ENCODE measurements at places on chromosomes 1 and 21.
A peak's percentile ranks its signal among the peaks of the same experiment; 100 is the strongest.

DNA sequence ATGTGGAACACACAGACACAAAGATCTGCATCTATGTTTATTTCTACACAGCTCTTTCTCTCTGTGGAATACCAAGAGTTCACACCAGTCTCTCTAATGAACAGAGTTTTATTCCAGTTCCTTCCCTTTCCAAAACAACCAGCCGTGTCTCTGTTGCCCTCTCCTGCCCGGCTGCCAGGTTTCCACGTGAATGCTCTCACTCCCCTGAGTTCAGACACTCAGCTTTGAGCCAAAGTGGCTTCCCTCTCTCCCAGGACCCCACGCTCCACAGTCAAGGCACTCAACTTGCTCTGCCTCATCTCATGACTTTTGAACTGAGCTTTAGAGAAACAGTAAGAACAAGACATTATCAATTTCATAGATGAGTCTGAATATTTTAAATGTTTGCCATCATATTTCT is 488.9 kb downstream of the SMYD3 start:
- no peak for DNase-seq

- DNase-seq, result peak; percentile 53
These were observed 5.2 kb upstream of the ERRFI1 start for GRCh38 chr1:8031176-8031785.

DNA sequence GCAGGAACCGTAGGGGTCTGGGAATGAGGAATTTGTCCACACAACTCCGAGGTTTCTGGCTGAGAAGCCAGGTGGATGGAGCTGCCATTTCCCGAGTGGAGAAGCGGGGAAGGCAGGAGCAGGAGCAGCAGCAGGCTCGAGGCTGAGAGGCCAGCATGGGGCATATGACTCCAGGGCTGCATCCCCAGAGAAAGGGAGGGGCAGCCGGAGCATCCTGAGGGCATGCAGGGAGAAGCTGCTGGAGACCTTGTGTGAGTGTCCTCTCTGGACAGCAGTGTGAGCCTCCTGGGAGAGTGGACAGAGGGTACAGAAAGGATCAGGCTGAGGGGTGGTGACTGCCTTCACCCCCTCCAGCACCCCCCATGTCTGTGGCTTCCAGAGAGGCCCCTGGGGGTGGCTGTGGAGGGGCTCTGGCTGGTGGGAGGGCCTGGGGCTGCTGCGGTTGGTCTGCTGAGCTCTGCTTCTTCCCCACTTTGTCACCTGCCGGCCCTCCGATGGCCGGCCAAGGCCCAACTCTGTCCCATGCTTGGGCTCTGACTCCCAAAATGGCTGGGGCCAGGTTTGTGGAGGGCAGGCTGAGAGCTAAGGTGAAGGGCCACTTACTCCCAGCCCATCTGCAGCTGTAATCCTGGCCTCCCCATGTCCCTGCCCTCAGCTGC is 633.1 kb downstream of the MATN1 start:
- no peak for DNase-seq

DNA sequence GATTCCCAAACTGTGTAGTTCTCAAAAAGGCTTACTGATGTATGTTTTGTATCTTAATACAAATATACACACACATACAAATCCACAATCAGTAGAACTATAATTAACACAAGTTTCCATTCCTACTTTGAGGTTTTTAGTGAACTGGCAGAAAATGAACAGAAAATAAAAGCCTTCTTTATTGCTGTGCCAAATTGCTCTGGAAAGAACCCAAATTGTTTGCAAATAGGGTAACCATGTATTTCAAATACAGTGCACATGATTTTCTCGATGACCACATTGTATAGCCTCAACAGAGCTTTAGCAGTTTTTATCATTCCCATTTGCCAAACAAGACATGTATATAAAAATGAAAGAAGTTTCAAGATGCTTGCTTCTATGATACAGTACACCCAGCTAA is 173.3 kb downstream of the COL24A1 start:
- DNase-seq, result no peak

GRCh38 chr1:105087506-105087905 is 1337.8 kb downstream of the AMY1C start:
- no peak for DNase-seq

GRCh38 chr1:91600431-91601337 is 100.0 kb downstream of the CDC7 start:
- DNase-seq, result no peak

DNA sequence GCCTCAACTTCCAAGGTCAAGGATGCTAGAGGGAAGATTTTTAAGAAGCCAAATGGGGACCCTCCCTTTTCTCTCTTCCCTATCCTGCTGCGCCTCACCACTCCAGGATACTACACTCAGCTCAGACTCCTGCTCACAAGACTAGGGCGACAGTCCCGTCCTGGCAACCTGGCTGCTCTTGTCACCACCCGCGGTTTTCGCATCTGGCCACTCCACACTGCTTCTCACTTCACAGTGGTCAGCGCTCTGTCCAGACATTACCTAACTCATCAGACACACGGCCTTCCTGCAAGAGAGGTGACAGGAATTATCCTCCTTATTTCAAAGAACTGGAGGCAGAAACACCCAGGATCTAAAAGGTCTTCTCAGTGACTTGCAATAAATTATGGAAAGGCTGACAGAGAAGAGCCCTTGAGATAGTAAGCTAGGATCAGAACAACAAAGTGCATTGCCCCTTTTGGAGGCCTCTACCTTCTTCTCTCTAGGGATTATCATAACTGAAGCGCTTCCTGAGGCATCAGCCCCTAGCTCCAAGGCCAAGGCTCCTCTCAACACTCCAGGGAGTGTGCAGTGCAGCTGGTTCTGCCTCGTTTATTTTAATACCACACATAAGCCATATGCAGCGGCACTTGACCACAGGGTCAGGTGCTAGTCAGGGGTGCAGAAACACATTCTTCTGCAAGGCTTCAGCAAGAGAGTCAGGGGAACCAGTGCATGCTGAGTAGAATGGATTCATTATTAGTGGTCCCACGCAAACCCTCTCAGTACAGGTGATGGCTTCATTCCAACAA is 41.9 kb downstream of the ASTN1 start:
- DNase-seq, result peak; percentile 13

DNA sequence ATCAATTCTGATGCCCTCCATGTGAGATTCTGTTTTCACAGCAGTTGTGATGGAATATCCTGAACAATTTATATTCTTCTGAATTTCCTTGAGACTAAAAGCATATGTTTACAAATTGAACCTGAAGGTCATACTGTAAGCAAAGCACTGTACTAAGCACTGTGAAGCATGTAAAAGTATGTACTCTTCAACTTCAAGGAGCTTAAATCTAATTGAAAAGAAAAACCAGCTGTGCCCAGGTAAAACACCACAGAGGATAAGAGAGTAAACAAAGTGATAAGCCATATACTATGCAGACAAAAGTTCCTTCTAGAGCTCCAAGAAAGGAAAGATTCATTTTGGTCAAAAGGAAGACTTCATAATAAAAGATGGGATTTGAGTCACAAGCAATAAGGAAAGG is 71.9 kb downstream of the TTLL7 start:
- DNase-seq, result peak; percentile 20

DNA sequence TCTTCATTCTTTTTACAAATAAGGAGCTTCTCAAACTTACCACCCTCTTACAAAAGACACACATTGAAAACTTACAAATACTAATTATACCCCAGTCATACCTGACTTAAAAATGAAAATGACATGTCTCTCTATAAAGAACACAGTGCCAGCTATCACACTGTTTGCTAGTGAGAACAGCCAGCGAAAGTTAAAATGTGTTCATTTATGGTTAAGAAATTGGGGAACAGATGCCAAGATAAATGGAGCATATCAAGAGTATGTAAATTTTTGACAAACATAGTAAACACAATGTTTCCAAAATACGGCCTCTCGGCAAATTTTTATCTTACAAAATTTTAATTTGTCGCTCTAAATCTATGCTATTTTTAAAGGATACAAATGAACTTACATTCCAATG is 1422.9 kb downstream of the KCNT2 start:
- DNase-seq, result no peak

GRCh38 chr1:64059556-64059955 is 143.9 kb upstream of the UBE2U start:
- DNase-seq, result no peak

DNA sequence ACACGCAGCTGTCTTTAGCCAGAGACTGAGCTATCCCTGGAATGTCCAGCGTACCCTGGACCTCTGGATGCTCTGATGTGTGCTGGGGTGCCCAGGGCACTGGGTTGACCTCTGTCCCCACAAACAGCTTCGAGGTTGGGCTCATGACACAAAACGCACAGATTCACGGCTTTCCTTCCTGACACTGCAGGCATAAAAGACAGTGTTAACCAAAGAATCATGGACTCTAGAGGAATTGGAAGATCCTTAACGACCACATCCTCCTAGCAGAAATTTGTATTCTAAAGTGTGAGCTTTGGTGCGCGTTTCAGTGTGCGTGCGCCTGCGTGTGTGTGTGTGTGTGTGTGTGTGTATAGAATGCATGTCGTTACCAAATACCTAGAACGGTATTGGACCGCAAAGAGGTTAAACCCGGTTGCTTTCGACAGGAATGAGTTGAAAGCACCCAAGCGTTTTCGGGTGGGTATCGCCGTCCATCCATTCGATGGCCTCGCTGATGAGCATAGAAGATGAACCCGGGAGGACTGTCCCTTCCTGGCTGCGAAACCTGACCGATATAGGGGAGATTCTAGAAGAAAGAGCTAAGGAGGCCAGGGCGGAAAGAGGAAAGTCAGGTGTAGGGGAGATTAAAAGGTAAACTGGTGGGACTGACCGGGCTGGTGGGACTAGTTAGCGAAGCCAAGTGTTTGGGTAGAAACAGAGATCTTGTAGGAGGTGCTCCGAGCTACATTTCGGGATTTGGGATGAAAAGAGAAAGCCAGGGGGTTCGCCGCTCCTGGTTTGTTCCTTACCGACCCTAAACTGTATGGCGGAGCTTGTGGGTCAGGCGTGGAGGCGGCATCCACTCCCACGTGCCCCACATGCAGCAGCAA is 6.8 kb upstream of the LHX9 start:
- DNase-seq, result no peak

GRCh38 chr1:160519642-160520435 is 3.2 kb downstream of the SLAMF6 start:
- no peak for DNase-seq

- no peak for DNase-seq
These were observed 298.8 kb downstream of the FAM72C start for GRCh38 chr1:143672983-143673382.

DNA sequence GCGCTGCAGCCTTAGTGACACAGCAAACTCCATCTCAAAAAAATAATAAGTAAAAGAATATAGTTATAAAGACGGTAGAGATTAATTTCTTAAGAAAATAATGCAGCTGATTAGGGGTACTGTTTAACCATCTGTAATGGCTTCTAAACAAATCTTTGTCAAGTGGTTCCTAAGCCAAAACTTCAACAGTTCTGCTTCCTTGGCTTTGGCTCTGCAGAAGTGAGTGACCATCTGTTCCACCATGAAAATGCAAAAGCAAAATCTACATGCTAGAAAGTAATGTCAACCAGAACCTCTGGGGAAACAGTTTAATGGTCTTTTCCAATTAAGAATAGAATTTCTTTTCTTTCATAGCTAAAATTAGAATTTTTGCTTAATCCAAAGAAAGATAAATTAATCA is 8.3 kb upstream of the SH2D5 start:
- DNase-seq, result no peak

GRCh38 chr1:12407050-12407961 is 177.5 kb downstream of the VPS13D start:
- no peak for DNase-seq

DNA sequence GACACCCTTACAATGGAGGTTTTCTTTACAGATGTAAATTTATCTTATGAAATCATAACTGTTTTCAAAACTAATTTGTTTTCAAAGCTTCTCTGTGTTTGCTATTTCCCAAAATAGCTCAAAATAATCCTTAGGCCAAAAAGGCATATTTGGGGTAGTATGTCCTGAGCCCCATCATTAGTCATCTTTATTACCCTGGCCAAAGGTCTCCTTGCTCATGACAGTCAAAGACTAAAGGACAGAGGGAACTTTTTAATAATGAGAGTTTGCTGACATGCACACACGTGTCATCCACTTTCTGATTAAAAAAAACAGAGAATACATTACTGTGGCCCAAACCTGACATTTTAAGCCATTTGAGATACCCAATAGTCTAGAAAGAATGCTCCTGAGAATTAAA is 221.9 kb upstream of the DUSP10 start:
- DNase-seq, result no peak

GRCh38 chr21:37636152-37636860 is 269.7 kb downstream of the DYRK1A start:
- DNase-seq, result no peak

GRCh38 chr1:115134850-115135480 is 45.7 kb upstream of the TSPAN2 start:
- no peak for DNase-seq

DNA sequence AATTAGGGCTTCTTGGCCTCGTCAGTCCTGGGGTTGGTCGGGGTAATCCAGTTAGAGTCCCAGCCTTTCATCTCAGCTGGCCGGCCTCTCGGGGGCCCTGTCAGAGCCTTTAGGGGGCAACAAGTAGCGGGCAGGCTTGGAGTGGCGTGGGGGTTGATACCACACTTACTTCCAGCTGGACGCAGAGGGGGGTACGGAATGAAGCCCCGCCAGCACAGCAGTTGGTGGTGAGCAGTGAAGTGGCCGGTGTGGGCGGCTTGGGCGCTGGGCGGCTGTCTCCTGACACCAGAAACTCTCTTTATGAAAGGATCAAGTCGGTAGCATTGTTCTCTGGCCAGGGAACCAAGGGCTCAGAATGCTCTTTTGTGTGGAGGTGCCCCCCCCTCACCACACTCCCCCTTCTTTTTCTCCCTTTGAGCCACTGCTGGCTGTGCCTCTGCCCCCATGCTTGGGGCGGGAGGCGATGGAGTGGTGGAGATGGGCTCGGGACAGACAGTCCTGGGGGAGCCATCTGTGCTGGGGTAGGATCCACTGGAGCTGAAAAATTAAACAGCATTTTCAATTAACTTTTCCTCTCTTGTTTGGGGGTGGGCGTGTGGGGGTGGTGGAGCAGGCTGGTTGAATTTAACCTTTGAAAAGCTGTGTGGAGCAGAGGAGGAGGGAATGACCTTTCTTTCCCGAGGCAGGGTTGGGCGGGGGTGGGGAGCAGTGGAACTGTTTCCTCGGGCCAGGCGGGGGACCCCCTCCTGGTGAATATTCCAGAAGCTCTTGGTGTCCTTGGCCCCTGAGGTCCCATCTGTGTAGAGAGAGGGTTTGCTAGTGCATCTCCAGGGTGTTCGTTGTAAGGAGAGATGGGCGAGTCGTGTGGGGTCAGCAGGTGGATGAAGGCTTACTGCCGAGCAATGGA is 102.7 kb downstream of the RNF220 start:
- DNase-seq, result peak; percentile 62

GRCh38 chr1:53115403-53116306 is 26.8 kb downstream of the SLC1A7 start:
- peak; percentile 99 for DNase-seq

DNA sequence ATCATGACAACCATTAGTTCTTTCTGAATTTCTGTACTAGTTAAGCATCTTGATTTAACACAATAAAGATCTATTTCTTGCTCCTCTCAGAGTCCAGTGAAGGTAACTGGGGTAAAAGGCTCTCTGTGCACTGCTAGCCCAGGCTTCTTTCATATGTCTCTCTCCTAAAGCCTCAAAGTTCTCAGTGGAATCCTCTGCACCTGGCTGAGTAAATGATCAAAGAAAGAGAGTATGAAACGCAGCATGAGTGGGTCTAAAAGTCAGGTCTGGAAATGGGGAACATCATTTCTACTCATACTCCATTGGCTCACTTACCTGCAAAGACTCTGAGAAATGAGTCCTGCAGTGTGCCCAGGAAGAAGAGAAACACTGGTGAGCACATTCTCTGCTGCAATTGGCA is 418.5 kb downstream of the PTPRC start:
- DNase-seq, result no peak

- peak; percentile 26 for DNase-seq
These were observed 103.3 kb upstream of the GRIK3 start for GRCh38 chr1:37137601-37138000.

- peak; percentile 39 for DNase-seq
These were observed 114.1 kb downstream of the AJAP1 start for GRCh38 chr1:4768553-4768952.

All from NCI-H82 (cell line).